ENCODE measurements at places on chromosomes 16 and 17. TPM values are rescaled to one million over a fixed set of nuclear protein-coding genes. Genes with fewer than 3 reads are reported as not detected.
A peak's percentile ranks its signal among the peaks of the same experiment; 100 is the strongest.

MYCBPAP gene
- not detected for total RNA-seq

CBFA2T3 gene
- total RNA-seq, result not detected

IL34 gene
- total RNA-seq, result 0.74 TPM

FADS6 gene
- total RNA-seq, result not detected

CACNG1 gene
- total RNA-seq, result not detected

DDX28 gene
- total RNA-seq, result 13.1 TPM

EPOP gene
- total RNA-seq, result 0.29 TPM

NPIPA8 gene
- total RNA-seq, result not detected

CDT1 gene
- 36.7 TPM for total RNA-seq

RDM1 gene
- total RNA-seq, result 0.50 TPM

CDK5R1 gene
- total RNA-seq, result 2.9 TPM

CEP295NL gene
- 0.34 TPM for total RNA-seq

GPR179 gene
- not detected for total RNA-seq

- no peaks in the 10 kb centered on the region for H3K27me3 ChIP-seq
- no peak overlapping the region for H3K4me3 ChIP-seq
- H3K27ac ChIP-seq, result no peak overlapping the region
- no peaks in the 10 kb centered on the region for H3K36me3 ChIP-seq
- no peak for DNase-seq
Observed at GRCh38 chr16:9062301-9062700, 29.1 kb upstream of the HAPSTR1 start.

GRCh38 chr17:70773258-70773657 lies 603.9 kb downstream of the KCNJ2 start:
- no peak overlapping the region for H3K27ac ChIP-seq
- H3K36me3 ChIP-seq, result no peaks in the 10 kb centered on the region
- no peaks in the 10 kb centered on the region for H3K27me3 ChIP-seq

DNA sequence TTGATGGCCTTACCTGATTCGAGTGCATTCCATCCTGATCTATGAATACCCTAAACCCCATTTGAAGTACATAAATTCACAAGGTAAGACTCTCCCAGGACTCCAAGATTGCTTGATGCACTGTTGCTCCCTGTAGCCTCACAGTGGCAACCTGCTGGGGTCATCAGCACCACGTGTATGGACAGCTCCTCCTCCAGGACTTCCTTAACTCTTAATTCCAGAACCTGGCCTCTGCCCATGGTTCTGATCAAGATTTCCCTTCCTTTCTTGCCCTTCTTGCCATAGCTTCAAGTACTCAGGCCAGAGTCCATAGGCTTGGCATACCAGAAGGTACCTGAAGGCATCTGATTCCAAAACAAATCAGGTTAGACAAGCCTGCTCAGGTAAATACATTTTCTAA lies 34.0 kb upstream of the NLK start:
- no peaks in the 10 kb centered on the region for H3K36me3 ChIP-seq
- H3K4me1 ChIP-seq, result no peaks in the 10 kb centered on the region
- DNase-seq, result peak; percentile 27

DNA sequence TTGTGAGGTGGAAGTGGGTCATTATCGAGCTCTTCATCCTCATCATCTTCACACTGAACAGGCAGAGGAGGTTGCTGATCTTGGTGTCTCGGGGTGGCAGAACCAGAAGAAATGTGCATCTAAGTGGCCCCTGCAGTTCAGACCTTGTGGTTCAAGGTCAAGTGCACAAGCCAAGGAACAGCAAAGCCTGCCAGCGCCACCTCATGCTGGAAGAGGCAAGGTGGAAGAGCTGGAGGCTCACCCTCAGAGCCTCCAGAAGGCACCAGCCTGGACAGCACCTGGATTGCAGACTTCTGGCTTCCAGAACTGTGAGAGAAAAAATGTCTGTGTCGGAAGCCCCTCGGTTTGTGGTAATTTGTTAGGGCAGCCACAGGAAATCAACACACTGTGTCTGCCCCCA lies 32.7 kb downstream of the IFT140 start:
- no peak for DNase-seq
- no peaks in the 10 kb centered on the region for H3K27me3 ChIP-seq
- no peaks in the 10 kb centered on the region for H3K36me3 ChIP-seq
- no peaks in the 10 kb centered on the region for H3K4me1 ChIP-seq
- H3K27ac ChIP-seq, result no peak overlapping the region

DNA sequence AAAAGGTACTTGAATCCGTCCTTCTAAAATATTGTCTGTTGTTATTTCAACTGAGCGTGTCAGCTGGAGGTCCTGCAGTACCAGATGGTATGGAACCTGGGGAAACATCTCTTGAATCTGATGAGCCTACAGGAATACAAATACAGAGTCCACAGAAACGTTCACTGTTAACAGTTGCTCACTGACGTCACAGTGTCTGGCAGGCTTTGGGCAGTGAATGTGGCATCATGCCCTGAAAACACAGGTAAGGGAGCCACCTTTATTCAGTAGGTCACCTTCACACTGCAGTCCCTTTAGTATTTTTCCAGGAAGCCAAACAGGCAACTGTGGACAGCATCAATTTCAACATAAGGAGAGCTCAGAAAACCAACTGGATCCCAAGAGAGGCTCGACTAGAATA lies 56.1 kb downstream of the AMFR start:
- no peak overlapping the region for H3K27ac ChIP-seq
- DNase-seq, result no peak
- H3K36me3 ChIP-seq, result peaks cover 46% of the 10 kb centered on the region
- H3K27me3 ChIP-seq, result no peaks in the 10 kb centered on the region
- peaks cover 14% of the 10 kb centered on the region for H3K4me1 ChIP-seq

DNA sequence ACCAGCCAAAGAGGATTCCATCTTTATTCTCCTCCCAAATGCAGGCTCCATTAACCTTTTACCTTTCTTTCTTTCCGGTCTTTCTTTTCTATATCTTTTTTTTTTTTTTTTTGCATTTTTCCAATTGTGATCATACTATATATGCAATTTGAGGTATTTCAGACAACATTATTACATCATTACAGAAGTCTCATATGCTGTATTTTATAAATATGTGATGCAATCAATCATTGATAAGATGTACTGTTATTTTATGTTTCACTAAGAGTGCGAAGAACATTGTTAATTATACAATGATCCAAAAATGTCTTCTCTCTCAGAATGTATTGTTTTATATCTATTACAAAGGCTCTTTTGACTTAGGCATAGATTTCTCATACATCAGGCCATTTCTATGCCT lies 683.1 kb downstream of the WWOX start:
- H3K4me3 ChIP-seq, result no peak overlapping the region
- no peak overlapping the region for H3K27ac ChIP-seq
- H3K36me3 ChIP-seq, result no peaks in the 10 kb centered on the region
- no peaks in the 10 kb centered on the region for H3K27me3 ChIP-seq
- no peak for DNase-seq

DNA sequence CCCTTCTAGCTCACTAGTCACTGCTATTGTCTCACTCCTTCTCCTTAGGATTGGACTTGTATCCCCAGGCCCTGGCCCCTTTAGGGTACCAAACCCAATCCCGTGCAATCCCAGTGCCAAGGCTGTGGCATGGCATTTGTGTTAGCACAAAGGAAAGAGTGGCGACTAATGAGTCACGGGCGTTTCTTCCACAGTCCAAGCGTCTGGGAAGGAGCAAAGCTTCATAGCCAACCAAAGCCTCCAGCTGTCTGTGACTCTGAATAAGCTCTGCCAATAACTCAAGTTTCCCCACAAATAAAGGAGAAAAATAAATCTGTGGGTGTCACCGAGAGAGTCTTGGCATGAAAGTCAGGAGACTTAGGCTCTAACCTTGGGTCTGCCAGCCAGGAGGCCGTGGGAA lies 54.6 kb upstream of the COX10 start:
- H3K36me3 ChIP-seq, result no peaks in the 10 kb centered on the region
- no peaks in the 10 kb centered on the region for H3K27me3 ChIP-seq
- no peaks in the 10 kb centered on the region for H3K4me1 ChIP-seq
- DNase-seq, result no peak

DNA sequence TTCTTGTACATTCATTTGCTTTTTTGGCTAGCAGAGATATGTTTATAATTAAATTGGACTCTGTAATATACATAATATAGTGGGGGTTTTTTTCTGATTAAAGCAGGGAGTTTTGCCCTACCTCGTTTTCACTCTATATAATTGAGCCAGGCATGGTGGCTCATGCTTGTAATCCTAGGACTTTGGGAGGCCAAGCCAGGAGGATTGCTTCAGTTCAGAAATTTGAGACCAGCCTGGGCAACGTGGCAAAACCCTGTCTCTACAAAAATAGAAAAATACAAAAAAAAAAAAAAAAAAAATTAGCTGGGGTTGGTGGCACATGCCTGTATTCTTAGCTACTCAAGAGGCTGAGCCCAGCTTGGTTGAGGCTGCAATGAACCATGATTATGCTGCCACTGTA lies 42.2 kb downstream of the PAFAH1B1 start:
- H3K27ac ChIP-seq, result no peak overlapping the region
- peaks cover 7% of the 10 kb centered on the region for H3K4me1 ChIP-seq
- H3K36me3 ChIP-seq, result peaks cover 44% of the 10 kb centered on the region
- no peak for DNase-seq
- H3K27me3 ChIP-seq, result no peaks in the 10 kb centered on the region

DNA sequence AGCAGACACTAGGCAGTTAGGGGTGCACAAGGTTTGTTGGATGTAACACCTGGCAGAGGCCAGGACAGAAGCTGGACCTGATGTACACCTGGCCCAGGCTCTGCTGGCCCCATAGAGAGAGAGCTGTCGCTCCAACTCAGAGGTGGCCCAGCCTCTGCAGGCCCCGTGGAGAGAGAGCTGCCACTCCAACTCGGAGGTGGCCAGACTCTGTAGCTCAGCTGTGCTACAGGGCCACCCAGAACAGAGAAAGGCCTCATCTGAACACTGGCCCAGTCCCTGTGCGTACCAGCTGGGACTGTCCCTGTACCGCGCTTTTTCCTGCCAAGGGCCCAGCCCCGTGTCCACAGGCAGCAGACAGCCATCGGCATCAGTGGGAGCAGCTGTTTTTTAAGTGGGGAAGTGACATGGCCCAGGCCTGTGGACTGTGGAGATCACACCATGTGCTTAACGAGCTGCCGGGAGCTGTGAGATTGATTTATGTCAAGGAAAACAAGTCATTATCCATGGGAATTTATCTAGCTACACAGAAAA lies 176.4 kb upstream of the CHMP6 start:
- no peak for DNase-seq
- H3K4me1 ChIP-seq, result peaks cover 8% of the 10 kb centered on the region
- H3K4me3 ChIP-seq, result no peak overlapping the region
- H3K36me3 ChIP-seq, result peaks cover 8% of the 10 kb centered on the region

GRCh38 chr16:12255473-12255872 lies 278.9 kb downstream of the SNX29 start:
- DNase-seq, result no peak
- H3K4me3 ChIP-seq, result no peak overlapping the region
- H3K27ac ChIP-seq, result no peak overlapping the region
- no peaks in the 10 kb centered on the region for H3K36me3 ChIP-seq

GRCh38 chr17:13925579-13925978 lies 143.7 kb upstream of the COX10 start:
- no peak for DNase-seq
- H3K36me3 ChIP-seq, result no peaks in the 10 kb centered on the region
- H3K27ac ChIP-seq, result no peak overlapping the region

DNA sequence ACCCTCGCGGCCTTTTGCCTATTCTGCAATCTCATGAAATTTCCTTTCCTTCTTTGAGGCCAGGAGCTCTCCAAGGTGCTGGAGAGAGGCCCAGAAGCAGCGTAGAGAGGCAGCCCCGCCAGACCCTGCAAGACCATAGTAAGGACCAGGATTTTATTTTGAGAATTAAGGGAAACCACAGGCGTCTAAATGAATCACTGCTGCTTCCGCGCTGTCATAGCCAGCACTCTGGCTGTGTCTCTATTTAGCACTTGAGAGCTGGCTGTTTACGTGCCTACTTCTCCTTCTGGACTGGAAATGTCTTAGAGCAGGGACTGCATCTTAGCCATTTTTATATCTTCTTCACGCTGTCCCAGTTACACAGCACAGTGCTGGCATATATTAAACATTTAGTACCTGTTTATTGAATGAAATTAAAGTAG lies 37.6 kb upstream of the PIRT start:
- no peaks in the 10 kb centered on the region for H3K36me3 ChIP-seq
- no peak overlapping the region for H3K27ac ChIP-seq
- H3K27me3 ChIP-seq, result no peaks in the 10 kb centered on the region
- peak; percentile 6 for DNase-seq

GRCh38 chr17:79613195-79613772 lies 2.4 kb upstream of the RBFOX3 start:
- no peak overlapping the region for H3K4me3 ChIP-seq
- no peaks in the 10 kb centered on the region for H3K4me1 ChIP-seq
- peaks cover 95% of the 10 kb centered on the region for H3K27me3 ChIP-seq
- H3K27ac ChIP-seq, result no peak overlapping the region
- H3K36me3 ChIP-seq, result no peaks in the 10 kb centered on the region

DNA sequence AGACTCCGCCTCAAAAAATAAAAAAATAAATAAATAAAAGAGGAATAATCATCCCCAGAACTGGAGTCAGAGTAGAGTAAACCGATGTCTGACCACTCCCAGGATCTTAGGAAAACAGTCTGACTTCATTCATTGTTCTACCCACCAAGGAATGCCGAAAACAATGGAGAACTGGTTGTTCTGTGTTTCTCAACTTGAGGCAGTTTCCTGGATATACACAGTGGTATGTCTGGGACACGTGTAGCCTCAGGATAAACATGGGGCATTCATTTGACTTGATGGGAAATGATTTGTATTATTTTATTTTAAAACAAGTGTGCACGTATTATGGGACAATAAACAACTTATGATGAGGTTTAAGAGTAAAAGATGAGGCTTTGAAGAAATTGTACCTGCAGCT lies 32.8 kb upstream of the PAFAH1B1 start:
- H3K4me1 ChIP-seq, result peaks cover 8% of the 10 kb centered on the region
- no peaks in the 10 kb centered on the region for H3K36me3 ChIP-seq
- no peak overlapping the region for H3K27ac ChIP-seq
- DNase-seq, result peak; percentile 28
- H3K4me3 ChIP-seq, result no peak overlapping the region

Data from SJSA1 (cell line).